Stimulated activated CD4-positive, alpha-beta T cell treated with anti-CD3 and anti-CD28 coated beads, Interleukin-1b, Interleukin-23, amount 100 ng/mL, for 1 hour (primary cell): ENCODE measurements at places on chromosomes 4 and X.

DNA sequence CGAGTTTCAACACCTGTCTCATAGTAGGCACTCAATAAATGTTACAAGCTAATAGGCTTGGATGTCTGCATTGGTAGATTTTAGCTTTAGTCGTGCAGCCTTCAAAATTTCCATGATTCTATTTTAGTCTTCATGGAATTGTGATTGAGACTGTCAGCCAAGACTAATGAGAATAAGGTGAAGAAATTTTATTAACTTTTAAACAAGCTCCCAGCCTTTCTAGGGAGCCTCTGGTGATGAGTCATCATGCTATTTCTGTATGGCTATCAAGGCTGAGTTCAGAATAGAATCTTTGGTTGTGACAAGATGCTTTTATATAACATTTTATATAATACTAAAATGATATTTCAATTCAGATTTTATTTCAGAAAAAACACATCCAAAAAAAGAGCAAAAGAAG, 685.8 kb downstream of the GABRG1 start:
- no peak for DNase-seq

- DNase-seq: no peak
Observed at GRCh38 chr4:123506011-123506695, 109.6 kb downstream of the SPRY1 start.

- no peak for DNase-seq
Observed at GRCh38 chrX:20362268-20363267, 95.9 kb upstream of the RPS6KA3 start.

- DNase-seq: no peak
Observed at GRCh38 chrX:147920161-147920666, 8.5 kb downstream of the FMR1 start.

DNA sequence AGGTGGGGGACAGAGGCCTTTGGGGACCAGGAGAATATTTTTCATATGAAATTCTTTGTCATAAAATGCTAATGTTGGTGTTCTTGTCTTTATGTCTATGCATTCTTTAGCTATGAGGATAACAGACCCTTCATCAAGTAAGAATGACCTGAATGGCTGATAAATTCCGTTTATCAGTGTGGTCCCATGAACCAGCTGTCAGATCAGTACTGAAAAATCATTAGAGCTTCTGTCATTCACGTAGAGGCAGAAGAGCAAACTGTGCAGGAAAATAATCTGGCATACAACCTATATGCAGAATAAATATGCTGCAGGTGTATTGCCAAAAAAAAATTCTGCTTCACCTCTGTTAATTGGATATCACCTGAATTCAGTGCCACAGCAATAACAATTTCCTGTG, 828.6 kb downstream of the ADGRL3 start:
- DNase-seq: no peak

DNA sequence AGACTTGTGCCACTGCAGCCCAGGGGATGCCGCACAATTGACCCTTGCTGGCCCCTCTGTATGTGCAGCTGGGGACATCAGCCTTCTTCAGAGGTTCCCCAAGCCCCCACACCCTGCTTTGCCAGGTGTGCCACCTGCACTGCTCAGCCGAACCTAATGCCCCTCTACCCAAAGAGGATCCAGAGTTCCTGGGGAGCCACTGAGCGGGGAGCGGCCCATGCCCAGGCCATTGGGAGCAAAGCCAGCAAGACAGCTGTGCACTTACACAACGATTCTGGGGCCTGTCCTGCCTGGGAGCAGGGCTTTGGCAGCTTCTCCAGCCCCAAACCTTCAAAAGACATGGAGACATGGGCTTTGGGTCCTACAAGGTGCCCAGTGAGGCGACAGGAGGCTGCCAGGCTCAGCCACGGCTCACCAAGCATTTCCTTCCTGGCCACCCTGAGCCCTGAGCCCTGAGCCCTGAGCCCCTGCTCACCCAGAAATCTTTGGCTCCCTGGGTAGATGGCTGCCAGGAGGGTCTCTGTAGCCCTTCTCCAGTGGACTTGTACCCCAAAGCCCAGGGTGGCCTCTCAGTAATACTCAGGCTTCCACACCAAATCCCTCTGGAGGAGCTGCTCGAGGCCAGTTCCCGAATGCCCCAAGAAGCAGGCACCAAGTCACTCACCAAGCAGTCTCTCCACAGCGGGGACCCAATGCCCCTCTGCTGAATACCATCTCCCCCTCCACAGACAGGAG, 13.0 kb downstream of the PNMA6E start:
- no peak for DNase-seq

DNA sequence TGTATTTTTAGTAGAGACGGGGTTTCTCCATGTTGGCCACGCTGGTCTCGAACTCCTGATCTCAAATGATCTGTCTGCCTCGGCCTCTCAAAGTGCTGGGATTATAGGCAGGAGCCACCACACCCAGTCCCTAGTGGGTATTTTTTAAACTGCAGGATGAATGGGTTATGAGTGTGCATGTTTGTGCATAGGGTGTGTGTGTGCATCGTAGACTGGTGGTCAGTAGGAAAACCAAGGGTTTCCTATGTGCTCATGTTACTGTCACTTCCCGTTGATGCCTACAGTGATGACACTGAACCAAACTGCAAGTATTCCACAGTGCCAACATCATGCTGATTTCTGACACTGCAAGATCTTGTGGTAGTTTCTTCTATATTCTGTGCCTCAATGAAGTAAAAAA, 41.1 kb downstream of the DDIT4L start:
- DNase-seq: no peak

- DNase-seq: no peak
Observed at GRCh38 chr4:5812506-5813229, 80.2 kb downstream of the CRMP1 start.

- no peak for DNase-seq
Observed at GRCh38 chrX:41703574-41704029, 14.8 kb downstream of the GPR34 start.

- no peak for DNase-seq
Observed at GRCh38 chr4:21476757-21477156, 471.8 kb downstream of the KCNIP4 start.

- DNase-seq: no peak
Observed at GRCh38 chrX:132216806-132217202, 2.4 kb downstream of the RAP2C start.
